ENCODE measurements at places on chromosomes 2 and 18.
A peak's percentile ranks its signal among the peaks of the same experiment; 100 is the strongest.

DNA sequence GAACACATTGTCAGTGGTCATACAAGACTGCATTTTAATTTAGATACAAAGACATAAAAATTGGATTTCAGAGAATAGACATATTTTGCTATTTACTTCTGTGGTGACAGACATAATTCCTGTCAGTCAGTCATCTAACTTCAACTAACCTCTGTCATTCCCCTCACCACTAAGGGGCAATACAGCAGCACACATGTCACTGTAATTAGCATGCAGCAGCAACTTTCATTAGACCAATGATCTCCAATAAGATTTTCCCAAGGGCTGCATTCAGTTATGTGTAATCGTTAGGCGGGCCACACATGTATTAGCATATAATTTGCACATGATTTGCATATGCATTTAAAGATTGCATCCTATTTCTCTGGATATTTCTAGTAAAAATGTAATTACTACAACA lies 624.5 kb downstream of the NR4A2 start:
- no peak for DNase-seq

- no peak for DNase-seq
Measured at GRCh38 chr18:2337552-2338141, 233.7 kb downstream of the METTL4 start.

DNA sequence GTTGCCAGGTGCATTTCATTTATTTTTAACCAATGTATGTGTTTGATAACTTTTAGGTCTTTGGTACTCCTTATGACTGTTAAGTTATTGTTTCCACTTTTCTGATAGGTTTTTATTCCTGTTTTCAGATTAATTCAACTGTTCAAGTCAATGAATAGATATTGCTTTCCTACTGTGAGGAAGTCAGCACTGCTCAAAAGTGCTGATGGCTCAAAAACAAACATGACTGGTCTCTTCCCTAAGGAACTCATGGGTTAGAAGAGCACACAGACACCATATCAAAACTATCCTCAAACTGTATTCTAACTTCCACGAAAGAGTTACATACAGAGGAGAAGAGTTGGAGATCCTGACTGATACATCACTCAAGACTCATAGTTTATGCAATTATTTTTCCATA lies 39.9 kb upstream of the REG3G start:
- DNase-seq, result no peak

DNA sequence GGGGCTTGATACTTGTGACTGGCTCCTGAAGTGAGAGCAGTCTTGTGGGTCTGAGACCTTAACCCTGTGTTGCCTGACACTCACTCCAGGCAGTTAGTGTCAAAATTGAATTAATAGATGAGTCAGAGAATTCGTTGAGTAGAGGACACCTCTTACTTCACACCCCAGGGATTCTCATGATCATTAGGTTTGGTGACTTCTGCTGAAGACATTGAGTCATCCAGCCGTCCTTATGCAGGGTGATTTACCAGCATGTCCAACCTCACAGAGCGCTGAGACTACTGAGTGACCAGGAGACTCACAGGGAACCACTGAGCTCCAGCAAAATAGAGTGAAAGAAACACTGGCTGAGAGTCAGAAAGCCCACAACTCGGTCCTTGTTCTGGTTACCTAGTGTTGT lies 36.0 kb upstream of the EVA1A start:
- no peak for DNase-seq

GRCh38 chr2:60554074-60554645 lies 706 bp upstream of the BCL11A start:
- no peak for DNase-seq

GRCh38 chr2:179106676-179107428 lies 56.9 kb upstream of the CCDC141 start:
- DNase-seq, result peak; percentile 99

GRCh38 chr18:31996007-31996406 lies 22.6 kb upstream of the RNF125 start:
- DNase-seq, result no peak

DNA sequence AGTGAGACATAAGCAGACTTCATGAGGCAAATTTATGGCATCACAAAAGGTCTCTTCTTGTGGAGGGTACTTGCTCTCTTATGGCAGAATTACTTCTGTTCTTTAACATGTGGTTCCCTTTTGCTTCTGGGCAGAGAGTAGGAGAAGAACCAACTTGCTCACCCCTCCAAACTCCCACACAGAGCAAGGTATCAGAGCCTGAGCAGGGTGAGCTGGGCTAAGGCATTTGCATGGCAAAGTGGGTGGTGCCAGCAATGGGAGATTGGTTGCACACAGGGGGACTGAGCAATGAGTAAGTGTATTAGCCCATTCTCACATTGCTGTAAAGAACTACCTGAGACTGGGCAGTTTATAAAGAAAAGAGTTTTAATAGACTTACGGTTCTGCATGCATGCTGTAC lies 64.2 kb upstream of the ITGB6 start:
- DNase-seq, result no peak

- DNase-seq, result no peak
Measured at GRCh38 chr2:105387225-105387624, 11.6 kb downstream of the FHL2 start.

GRCh38 chr2:174490051-174490450 lies 3.2 kb upstream of the GPR155 start:
- DNase-seq, result no peak

DNA sequence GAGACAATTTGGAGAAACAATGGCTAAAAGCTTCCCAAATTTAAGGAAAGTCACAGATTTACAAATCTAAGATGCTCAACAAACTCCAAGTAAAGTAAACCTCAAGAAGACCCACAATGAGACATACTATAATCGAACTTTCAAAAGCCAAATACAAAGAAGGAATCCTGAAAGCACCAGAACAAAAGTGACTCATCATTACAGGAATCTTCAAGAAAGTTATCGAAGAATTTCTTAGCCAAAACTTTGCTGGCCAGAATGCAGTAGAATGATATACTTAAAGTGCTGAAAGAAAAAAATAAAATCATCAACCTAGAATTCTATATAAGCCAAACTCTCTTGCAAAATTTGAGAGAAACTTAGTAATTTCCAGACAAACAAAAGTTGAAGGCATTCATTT lies 106.5 kb upstream of the TMEM200C start:
- no peak for DNase-seq

GRCh38 chr18:79445696-79446561 lies 50.2 kb downstream of the NFATC1 start:
- no peak for DNase-seq

GRCh38 chr2:152084076-152084475 lies 14.8 kb downstream of the CACNB4 start:
- no peak for DNase-seq

- DNase-seq, result no peak
Measured at GRCh38 chr2:18924886-18925285, 335.5 kb upstream of the NT5C1B start.

DNA sequence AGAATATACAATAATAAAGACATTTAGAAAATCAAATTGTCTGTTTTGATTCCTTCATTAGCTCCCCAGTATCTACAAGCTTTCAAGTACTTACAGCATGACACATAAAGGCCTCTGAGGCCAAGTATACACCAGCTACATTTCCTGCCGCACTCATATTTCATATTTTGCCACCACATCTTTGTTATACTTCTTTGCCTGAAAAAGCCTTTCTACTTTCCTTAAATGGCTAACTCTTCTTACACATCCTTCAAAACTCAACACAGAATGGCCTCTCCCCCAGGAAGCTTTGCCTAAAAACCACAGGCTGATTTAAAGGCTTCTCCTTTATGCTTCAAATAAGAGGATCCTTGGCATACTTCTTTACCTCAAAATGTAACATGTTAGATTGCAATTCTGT lies 4.5 kb downstream of the STK17B start:
- no peak for DNase-seq

DNA sequence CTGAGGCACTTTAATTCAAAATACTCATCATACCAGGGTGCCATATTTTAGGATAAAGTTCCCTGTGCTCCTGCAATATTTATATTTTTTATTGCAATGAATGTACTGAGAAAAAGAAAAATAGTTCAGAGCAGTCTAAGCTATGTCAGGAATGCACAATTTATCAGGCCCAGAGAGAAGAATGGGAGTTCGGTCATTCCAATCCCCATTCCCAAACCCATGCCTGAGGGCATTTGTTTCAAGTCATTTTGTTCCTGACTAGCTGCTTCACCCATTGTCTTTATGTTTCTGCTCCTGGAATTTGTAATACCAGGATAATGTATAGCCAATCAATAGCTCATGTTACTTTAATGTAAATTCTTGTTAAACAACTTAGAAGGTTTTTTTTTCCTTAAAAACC lies 24.4 kb upstream of the FTCDNL1 start:
- DNase-seq, result no peak

- no peak for DNase-seq
Measured at GRCh38 chr2:15671842-15672815, 80.5 kb downstream of the DDX1 start.

DNA sequence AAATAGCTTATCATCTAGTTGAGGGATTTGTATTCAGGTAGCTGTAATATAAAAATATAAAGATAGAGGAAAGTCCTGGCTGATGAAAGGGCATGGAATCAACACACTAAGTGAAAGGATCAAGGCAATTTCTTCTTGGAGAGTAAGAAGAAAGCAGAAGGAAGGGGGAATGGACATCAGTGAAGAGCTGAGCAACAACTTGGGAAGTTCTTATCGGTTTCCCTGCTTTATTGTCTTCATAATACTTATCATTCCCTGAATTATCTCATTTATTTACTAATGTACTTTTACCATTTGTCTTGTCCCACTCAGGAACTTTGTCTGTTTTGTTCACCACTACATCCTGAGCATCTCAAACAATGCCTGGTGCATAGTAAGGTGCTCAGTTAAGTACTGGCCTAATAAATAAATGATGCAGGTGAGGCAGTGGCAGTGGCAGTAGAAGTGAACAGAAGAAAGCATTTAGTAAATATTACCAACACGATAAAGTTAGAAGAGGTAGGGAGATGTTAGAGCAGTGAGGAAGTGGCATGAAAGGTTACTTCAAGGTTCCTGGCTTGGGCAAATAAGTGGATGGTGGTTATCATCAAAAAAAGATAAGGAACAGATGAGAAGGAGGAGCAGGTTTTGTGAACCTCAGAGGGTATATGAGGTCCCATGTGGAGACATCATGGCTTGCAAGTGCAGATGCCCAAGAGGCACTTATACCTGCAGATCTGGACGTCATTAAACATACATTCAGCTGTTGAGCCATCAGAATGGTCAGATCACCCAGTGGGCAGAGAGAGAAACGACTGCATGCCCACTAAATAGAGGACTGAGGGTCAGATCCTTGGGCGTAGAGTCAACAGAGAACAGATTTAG lies 217.8 kb downstream of the TMEM247 start:
- no peak for DNase-seq

DNA sequence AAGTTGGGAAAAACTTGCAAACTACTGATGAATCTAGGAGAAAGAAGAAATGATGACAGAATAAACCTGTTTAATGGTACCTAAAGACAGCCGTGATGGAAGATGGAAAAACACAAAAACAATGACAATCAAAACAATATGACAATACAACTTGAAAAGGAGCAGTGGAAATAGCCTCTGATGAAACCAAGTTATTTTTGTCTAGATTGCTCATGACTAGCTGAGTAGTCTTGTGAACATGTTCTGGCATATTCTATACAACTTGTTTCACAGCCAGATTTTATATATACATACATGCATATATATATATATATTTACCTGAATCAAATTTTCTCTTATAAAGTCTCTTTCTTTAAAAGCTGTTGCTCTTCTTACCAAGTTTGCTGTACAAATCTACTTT lies 439.1 kb downstream of the TGIF1 start:
- no peak for DNase-seq

DNA sequence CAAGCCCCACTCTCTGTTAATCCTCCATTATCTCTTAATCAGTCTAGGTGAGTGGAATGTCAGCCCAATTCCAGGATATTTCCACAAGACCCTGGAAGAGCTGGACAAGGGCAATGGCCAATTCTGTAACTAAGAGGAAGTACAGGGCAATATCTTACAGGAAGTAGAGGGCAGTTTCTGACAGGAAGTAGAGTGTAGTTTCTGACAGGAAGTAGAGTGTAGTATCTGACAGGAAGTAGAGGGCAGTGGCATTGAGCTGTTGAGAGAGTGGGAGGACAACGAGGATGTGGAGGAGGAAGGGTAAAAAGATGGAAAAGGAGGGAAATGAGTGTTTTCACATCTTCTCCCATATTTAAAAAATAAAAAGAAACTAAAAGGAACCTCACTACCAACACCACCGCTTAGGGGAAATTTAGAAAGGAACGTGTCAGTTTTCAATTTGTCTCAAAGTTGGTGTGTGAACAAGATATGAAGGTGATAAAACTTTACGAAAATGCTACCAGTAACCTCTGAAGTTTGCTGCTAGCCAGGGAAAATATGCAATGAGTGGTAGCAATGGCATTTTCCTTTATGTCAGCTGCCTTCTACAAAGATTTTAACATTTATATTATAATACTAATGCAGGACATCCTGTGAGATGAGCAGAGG lies 430.9 kb upstream of the HNRNPA3 start:
- peak; percentile 16 for DNase-seq

DNA sequence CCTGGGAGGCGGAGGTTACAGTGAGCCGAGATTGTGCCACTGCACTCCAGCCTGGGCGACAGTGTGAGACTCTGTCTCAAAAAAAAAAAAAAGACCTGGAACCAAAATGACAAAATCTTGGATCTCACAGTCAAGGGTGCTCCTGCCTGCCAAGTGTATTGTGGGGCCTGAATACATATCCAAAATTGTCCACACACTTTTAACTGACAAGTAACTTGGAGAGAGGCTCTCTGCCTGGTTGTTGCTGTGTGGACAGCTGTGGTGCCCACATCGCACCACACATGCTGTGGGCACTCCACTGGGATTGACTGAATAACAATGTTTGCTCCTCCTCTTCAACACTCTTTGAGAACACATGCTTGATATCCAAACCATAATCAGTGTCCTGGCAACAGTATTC lies 117.6 kb upstream of the REV1 start:
- no peak for DNase-seq

- no peak for DNase-seq
Measured at GRCh38 chr2:9360701-9361100, 62.6 kb downstream of the ITGB1BP1 start.

DNA sequence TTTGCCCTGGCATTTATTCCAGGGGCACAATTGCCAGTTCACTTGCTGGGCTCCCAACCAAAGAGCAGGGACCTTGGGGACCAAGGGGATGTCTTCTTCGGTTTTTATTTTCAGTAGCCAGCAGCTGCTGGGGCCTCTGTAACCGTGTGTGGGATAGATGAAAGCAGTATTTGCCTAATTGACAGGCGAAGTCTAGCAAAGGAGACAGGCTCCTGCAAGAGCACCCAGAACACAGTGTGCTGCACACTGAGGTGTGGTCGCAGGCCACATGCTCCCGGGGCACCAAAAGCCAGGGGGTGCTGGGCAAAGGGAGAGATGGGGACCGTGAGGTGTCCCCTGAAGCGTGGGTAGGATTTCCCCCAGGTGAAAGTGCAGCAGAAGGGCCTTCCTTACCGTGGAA lies 5.3 kb downstream of the SAG start:
- DNase-seq, result no peak

- peak; percentile 78 for DNase-seq
Measured at GRCh38 chr2:183038341-183039300, at the start of gene NCKAP1. Gene NCKAP1 (minus strand): TSS chr2:183038457. CDS start chr2:183038099, 358 bp downstream.

- no peak for DNase-seq
Measured at GRCh38 chr2:143582046-143582747, 453.0 kb downstream of the ARHGAP15 start.
